ENCODE measurements at places on chromosomes 12 and 14.

DNA sequence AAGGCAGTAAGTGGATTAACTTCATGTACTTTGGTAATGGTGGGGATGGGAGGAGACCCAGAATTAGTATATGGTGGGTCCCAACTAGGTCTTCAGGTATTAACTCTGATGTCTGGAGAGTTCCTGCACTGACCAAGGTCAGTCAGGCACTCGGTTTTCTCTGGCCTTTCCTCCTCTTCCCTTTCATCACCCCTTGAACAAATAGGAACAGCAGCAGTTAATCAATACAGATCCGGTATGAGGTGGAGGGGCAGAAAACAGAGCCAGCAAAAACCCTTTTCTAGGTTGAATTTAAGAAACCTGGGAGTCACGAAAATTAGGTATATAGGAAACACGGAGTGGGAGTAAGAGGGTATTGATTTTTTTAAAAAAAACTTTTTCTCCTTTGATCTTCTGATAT is 4.0 kb downstream of the PFKM start:
- DNase-seq = no peak

GRCh38 chr12:30997685-30998440 is 71.3 kb downstream of the TSPAN11 start:
- no peak for DNase-seq

GRCh38 chr14:55152052-55152753 is 23.2 kb downstream of the LGALS3 start:
- DNase-seq = no peak

DNA sequence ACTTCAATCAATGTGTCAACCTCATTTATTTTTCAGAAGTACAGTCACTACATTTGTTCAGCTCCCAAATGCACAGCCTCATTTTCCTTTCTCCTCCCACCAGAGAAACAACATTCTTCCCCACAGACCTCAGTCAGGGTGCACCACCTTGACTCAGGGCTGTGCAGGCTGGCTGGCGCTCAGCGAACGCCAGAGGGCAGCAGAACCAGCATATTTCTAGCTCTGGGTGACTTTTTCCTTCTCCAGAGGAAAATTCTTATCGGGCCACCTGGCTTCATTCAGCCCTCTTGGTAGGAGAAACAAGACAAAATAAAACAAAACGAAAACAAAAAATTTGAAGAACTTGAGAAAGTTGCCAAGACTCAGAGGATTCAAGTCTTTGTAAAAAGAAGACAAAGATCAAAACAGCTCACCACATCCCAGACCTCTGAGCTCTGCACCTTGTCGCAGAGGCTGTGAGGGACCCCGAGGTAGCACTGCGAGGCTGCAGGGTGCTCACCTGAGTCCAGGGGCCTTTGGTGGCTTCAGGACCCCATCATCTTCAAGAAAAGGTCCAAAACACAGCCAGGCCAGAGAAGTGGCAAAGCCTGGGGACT is 33.7 kb downstream of the PAH start:
- DNase-seq = no peak

DNA sequence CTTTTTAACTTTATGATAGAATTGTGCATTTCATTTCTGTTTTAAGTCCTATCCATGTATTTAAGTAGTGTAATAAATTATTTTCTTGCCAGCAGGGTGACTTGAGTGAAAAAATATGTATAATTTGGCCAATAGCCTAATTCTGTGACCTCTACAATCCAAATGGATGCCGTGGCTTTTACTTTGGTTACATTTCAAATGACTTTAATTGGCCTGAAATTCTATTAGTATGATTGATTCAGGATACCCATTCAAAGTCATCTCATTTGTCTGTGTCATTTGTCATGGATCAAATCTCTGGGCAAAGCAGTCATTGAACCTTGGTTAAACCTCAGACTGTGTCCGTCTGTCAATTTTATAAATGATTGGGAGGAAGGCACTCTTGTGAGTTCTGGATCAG is 29.6 kb downstream of the CRADD start:
- DNase-seq = no peak

DNA sequence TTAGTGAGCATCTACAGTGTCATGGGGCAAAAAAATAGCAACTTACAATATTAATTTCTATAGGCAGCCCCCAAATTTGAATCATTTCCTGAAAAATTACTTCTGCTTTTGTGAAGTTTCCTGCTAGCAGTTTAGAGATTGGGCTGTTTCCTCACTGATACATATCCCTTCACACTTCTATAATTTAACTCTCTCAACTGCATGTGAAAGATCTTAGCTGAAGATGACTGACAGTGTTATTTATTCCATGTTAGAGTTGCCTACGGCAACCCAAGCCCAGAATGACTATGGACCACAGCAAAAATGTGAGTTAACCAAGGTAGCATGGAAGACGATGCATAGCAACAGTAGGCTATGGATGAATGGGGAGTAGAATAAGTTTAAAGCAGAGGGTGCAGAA is at the start of gene KLRG1:
Gene KLRG1, plus strand, starts transcription at position 134 of the 400 bp plus-strand sequence. Its CDS starts 90 bp downstream, at position 224.
- no peak for DNase-seq

All from HS-5 (cell line).